Activated CD4-positive, alpha-beta T cell treated with anti-CD3 and anti-CD28 coated beads, Interleukin-2, amount 50 U/mL, for 24 hours (primary cell): ENCODE measurements at places on chromosomes 16 and 17.
A peak's percentile ranks its signal among the peaks of the same experiment; 100 is the strongest.

DNA sequence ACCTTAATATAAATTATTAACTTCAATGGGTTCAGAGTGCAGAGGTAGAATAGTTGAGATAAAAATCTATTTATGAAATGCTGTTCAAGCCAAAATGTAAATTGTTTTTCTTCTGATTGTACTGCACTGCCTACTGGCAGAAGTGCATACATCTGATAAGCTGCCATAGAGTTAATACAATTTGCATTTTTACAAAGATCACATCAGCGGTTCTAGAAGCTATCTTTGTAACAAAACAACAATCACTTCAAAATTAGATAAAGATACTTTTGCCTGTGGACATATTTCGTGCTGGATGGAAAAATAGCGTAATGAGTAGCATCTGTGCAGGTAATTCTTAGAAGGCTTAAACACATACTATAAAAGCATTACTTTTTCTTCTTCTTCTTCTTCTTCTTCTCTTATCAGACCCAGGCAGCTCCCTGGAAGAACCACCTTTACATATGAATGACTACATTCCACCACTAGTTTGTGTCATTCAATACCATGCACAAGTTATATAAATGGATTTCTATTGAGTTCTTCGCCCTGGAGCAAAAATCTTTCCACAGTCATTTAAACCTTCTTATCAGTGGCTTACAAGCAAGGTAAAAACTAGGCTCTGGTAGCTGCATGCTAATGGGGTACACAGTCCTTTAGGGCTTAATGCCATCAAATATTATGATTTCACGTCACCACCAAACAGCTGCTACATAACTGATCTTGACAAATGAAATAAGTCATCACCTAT, 47.0 kb downstream of the SYNRG start:
- DNase-seq, result no peak

- no peak for DNase-seq
These were observed 3.7 kb upstream of the DNASE1 start for GRCh38 chr16:3650631-3651265.

- DNase-seq, result no peak
These were observed 44.7 kb upstream of the HS3ST3A1 start for GRCh38 chr17:13646411-13646810.

- no peak for DNase-seq
These were observed 114.6 kb upstream of the TNRC6C start for GRCh38 chr17:77843896-77844295.

- DNase-seq, result no peak
These were observed 8.1 kb downstream of the MEIOB start for GRCh38 chr16:1863681-1864460.

GRCh38 chr17:32960815-32961214, 30.8 kb upstream of the SPACA3 start:
- DNase-seq, result no peak

DNA sequence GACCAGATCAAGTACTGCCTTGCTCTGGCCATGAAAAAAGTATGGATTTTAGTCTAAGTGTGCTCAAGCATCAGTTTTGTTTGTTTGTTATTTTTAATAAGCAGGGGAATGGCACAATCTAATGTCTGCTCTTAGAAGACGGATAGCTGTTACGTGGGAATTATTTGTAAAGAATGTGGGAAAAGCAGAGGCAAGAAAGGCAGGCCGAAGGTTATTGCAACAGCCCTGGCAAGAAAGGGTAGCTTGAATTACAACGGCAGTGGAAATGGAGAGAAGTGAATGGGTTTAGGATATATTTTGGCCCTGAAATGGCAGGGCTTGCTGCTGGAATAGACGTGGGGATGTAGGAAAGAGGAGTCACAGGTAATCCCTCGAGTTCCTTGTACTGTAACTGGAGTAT, 987 bp upstream of the HASPIN start:
- no peak for DNase-seq

- no peak for DNase-seq
These were observed 4.4 kb downstream of the CD300E start for GRCh38 chr17:74619077-74619673.

- DNase-seq, result no peak
These were observed 34.8 kb upstream of the ADAMTS18 start for GRCh38 chr16:77469634-77470033.

- no peak for DNase-seq
These were observed 19.1 kb upstream of the LCMT1 start for GRCh38 chr16:25092441-25092840.

DNA sequence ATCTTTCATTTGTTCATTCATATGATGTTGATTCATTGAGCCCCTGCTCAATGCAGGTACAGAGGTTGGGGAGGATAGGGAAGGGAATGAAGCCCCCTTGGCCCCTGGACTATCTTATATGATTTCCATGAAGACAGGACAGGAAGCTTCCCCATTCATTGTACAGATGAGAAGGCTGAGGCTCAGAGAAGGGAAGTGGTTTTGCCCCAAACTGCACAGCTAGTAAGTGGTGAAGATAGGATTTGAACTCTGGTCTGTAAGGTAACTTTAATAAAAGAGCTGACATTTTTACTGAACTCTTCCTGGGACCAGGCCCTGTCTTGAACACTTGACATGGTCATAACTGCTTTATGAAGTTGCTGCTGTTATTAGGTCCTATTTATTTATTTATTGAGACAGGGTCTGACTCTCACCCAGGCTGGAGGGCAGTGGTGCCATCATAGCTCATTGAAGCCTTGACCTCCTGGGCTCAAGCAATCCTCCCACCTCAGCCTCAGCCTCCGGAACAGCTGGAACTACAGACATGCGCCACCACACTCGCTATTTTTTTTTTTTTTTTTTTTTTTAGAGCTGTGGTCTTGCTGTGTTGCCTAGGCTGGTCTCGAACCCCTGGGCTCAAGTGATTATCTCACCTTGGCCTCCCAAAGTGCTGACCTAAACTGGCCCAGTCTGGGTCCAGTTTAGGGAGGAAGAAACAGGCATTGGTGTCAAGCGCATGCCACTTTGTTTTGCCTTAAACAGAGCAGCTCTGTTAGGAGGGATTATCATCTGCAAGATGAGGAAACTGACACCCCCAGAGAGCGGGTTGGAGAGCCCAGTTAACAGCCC, 5.0 kb downstream of the CTF1 start:
- DNase-seq, result no peak

- no peak for DNase-seq
These were observed 251.4 kb downstream of the SOX9 start for GRCh38 chr17:72372185-72372584.

DNA sequence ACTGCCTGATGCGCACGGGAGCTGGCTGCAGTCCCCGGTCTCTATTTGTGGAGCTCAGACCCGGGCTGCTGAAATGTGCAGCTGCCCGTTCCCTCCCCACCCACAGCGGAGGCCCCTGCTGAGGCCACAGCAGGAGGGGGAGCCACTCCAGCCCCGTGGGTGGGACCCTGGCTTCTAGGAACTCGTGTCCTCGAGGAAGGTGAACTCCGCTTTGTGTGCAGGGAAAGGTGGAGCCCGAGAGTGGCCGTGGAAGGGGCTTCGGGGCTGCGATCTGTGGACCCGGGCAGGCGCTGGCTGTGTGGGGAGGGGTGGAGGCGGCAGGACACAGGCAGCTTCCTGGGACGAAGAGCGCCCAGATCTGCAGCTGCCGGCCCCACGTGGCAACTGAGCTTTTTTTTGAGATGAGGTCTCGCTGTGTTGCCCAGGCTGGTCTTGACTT, 2.9 kb downstream of the CCDC154 start:
- DNase-seq, result no peak

DNA sequence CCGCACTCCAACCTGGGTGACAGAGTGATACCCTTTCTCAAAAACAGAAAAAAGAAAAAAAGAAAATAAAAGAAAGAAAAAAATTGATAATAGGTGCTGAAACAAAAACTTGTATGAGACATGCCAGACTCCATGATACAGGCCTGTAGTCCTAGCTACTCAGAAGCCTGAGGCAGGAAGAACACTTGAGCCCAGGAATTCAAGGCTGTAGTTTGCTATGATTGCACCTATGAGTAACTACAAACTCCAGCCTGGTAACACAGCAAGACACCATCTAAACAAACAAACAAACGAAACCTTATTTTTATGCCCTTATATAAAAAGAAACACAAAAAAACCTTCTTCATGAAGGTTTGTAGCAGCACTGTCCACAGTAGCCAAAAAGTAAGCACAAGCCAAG, 5.0 kb upstream of the CMTM4 start:
- no peak for DNase-seq

GRCh38 chr16:12601290-12601900, 202.3 kb downstream of the CPPED1 start:
- DNase-seq, result no peak

DNA sequence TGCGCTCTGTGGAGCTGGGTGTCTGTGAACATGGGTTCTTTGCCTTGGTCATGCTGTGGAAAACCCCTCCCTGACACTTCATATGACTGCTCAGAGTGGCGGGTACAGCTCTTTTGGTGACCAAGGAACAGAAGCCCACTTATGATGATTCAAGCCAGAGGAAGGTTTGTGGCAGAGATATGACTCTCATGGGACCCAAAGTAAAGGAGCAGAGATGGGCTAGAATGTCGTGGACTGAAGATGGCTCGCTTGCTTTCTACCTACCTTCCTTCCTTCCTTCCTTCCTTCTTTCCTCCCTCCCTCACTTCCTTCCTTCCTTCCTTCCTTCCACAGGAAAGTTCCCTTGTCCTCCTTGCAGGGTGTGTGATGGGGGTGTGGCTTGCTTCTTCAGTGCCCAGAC, 169.7 kb upstream of the IRX3 start:
- no peak for DNase-seq

DNA sequence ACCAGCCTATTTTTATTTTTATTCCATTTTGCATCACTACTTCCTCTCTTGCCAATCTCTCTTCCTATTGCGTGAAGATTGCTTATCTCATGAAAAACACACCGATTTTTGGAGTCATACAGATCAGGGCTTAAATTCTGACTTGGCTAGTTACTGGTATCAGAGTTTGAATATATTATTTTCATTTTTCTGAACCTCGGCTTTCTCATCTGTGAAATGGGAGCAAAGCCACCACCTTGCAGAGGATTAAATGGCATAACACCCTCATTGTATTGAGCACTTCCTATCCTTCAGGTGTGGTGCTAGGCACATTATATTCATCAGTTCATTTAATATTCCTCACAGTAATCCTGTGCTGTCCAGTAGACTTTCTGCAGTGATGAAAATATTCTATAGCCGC, 208.8 kb downstream of the HAPSTR1 start:
- no peak for DNase-seq

GRCh38 chr17:38508954-38509771, 80.9 kb downstream of the ARHGAP23 start:
- peak; percentile 65 for DNase-seq

DNA sequence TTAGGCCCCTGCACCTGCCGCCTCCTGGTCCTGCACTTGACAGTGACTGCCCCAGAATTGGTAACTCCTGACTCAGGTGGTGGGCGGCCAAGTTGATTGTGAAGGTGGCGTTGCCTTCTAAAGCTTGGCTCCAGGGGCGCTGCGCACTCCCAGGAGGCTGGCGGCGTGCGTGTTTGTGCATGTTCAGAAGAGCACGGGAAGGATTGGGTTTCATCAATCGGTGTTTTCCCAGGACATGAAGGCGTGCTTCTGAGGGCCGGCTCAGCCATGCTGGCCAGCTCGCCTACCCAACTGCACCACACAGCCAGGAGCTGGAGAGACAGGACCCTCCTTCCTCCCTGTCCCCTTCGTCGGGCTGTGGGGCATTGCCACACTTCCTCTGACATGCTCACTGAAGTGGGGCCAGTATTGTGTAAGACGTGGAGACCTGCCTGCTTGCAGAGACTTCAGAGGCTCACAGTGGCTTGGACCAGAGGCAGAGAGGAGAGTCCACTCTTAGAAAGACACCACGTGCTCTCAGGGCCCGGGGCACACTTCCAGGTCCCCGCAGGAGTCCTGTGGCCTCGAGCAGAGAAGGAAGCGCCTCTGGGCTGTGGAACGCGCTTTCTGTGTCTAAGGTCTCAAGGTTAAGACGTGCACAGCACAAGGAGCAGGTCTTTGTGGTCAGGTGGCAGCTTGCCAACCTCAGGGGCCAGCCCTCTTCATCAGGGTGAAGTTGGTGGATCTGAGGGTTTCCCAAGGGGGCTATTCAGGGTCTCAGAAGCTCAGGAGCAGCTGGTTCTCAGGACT, 2.8 kb downstream of the RAB40C start:
- DNase-seq, result no peak

DNA sequence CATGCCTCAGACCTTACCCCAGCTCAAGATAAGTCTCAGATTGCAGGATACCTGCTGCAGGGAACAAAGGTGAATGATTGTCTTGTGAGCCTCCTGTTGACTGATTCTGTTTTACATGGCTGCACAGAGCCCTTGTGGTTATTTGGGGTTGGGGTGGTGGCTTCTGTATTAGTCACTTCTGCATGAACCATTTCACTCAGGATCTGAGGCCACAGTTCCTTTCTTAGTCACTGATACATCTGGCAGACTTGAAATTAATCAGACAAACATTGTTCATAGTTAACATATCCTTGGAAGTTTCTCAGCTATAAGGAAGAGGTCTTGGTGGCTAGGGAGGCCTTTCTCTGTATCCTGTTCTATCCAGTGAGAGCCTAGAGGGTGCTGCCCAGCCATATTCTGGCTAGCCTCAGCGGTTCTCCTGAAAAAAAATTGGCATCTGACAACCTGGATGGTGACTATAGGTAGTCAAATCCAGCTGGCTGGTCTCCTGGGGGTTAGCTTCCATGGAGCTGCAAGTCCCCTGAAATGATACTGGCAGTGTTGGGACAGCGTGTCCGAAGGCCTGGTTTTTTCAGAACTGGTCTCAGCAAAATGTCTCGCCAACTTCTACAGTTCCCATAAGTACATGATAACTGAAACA, 8.4 kb upstream of the PLK1 start:
- DNase-seq, result peak; percentile 39

- no peak for DNase-seq
These were observed 146.3 kb downstream of the XYLT1 start for GRCh38 chr16:17324451-17324850.

GRCh38 chr17:31738067-31738466, 121.0 kb downstream of the COPRS start:
- no peak for DNase-seq

GRCh38 chr17:74217037-74217730, 3.8 kb downstream of the TTYH2 start:
- DNase-seq, result no peak

GRCh38 chr16:72241008-72241407, 69.1 kb upstream of the PMFBP1 start:
- no peak for DNase-seq

- DNase-seq, result no peak
These were observed 182.3 kb downstream of the AATF start for GRCh38 chr17:37130984-37131446.

GRCh38 chr16:9123871-9124270, 32.4 kb downstream of the HAPSTR1 start:
- no peak for DNase-seq

- DNase-seq, result no peak
These were observed 2.7 kb downstream of the ZSCAN10 start for GRCh38 chr16:3096362-3096761.

GRCh38 chr16:81873843-81874752, 95.0 kb downstream of the PLCG2 start:
- no peak for DNase-seq

GRCh38 chr16:22424161-22424937, 49.9 kb upstream of the CDR2 start:
- DNase-seq, result no peak
